Activated T-helper 17 cell treated with anti-CD3 and anti-CD28 coated beads, Interleukin-2, amount 50 U/mL, for 72 hours (primary cell): ENCODE measurements at places on chromosomes 6 and 20.

- no peak for ATAC-seq
These were observed 30.8 kb upstream of the FILIP1 start for GRCh38 chr6:75524322-75524972.

DNA sequence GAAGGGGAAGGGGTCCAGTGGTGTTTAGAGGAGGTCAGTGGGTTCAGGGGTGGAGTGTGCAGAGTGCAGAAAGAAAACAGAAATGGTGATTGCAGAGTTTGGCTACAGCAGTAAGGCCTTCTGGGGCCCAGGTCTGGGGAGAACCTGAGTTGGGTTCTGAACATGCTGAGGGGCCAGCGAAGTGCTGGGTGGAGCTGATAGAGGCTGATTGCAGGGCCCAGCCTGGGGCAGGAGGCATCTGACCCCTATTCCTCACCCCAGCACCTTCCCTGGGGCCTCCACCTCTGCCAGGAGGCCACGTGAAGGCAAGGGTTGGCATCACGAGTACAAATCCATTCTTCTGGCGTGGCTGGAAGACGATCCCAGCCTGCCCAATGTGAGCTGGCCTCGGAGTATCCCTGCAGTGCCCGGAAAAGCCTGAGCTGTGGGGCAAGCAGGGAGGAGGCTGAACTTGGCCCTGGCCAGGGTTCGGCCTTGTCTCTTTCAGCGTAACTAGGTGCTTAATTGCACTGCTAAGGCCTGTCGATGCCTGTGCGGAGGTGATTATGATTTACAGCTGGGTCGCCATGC, 35.3 kb downstream of the VSTM2L start:
- ATAC-seq = no peak

DNA sequence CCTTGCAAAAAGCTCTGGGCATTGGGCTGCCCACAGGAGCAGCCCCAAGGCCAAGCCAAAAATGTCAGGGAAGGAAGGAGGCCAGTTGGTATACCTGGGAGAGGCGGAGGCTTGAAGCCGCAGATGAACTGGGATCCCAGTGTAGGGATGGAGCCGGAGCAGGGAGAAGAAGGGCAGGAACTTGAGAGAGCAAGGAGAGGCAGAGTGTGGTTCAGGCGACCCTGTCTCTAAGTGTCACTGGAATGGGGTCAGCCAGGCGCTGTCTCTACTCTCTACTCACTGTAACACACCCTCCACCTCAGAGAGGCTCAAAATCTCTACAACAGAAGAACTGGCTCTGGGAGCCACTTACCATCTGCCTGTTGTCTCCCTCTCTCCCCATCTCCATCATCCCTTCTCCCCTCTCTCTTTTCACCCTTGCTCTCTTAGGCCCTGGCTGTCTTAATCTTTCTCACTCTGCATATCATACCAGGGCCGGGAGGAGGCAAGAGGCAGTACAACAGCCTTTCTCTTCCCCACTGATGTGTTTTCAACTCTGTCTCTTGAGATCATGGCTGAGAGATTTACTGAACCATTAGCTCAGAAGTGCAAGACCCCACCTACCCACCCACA, 93.3 kb downstream of the CRYBG1 start:
- ATAC-seq = no peak

- ATAC-seq = no peak
These were observed at the start of gene CALHM5 for GRCh38 chr6:116511424-116512110. TSS of gene CALHM5 (plus strand) at chr6:116511639. CDS start at chr6:116511697, 58 bp downstream.

DNA sequence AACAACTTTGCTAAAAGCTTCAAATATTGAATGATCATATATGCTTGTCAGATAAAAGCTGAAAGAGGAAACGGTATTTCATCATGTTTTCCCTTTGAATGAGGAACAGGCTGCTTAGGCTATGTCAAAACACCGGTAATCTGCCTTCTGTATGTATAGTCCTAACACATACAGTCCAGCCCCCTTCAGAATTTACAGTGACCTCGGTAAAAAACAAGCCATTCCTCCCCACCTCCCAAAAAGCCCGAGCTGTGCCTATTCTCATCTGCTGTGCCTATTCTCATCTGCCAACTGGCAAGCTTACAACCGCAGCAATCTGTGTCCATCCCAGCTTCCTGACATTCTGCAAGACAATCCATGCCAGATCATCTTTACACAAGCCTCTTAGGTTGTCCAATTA, 26.8 kb upstream of the UBE2J1 start:
- no peak for ATAC-seq

DNA sequence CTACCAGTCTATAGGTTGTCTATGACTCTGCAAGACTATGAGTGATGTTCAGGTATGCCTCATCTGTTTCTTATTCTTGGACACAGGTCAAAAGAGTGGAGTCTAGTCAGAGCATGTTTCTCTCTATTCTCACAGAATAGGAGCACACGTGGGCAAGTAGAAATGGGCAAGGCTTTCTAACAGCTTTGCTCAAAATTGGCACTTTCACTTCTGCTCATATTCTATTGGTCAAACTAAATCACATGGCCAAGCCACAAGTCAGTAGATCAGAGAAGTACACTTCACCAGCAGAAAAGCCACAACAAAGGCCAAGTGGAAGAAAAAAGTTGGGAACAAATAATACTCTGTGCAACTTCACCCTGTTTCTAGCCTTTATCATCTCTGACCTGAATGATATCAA, 354.5 kb upstream of the SYNCRIP start:
- ATAC-seq = no peak

GRCh38 chr6:131427434-131428058, 145.5 kb upstream of the ARG1 start:
- no peak for ATAC-seq

DNA sequence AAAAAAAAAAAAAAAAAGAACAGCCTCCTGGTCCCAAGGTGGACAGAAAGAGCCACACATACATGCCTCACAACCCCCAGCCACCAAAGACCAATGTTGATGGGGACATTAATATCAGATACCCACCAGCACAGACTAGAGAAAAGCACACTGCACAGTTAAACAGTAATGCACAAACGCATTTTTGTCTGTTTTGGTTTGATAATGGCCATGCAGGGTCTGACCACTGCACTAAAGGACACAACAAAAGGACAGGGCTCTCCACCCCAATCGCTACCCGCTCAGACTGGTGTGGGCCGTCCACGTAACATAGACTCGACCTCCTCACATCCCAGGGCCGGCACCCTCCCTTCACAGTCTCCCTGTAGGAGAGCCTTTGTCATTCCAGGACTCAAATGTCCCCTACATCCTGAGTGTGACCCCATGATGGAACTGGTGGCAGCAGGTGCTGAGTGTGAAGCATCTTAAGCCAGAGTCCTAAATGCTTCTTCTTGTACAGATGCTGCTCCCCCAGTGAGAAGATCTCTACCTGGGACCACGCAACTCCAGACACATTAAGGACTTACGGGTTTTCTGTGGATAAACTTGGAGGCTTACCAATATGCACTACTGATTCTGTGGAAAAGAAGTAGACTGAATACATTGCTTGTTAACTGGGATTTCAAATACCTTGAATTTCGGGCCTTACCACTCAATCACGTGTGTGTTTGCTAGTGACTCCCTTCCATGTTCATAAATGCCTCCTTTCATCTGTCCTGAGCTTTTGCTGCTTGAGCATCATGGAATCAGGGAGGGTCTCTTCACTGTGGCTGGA, 28.0 kb downstream of the RRBP1 start:
- ATAC-seq = no peak

DNA sequence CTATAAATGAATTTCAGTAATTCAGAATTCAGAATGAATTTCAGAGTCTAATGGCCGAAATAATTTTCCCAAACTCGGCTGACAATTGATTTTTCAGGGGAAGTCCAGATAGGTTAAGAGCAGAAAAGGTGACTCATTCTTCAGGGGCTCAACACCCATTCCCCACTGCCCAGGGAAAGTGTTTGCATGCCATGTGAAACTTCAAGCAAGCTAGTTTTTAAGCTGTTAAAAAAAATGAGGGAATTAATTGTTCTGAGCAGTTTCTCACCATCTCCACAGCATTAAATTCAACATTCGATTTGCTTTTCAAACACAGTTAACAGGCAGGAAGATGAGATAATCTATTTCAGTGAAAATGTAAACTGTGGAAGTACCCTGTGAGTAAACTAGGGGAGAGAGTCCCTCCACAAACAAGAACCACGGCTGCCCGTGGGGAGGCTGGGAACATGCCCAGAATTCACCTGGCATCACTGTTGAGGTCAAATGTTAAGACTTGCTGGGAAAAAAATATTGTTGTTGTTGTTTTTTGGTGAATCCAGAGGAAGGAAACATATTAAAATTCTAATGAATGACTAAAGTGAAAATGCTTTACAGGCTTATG, 650.8 kb upstream of the AGPAT4 start:
- no peak for ATAC-seq

DNA sequence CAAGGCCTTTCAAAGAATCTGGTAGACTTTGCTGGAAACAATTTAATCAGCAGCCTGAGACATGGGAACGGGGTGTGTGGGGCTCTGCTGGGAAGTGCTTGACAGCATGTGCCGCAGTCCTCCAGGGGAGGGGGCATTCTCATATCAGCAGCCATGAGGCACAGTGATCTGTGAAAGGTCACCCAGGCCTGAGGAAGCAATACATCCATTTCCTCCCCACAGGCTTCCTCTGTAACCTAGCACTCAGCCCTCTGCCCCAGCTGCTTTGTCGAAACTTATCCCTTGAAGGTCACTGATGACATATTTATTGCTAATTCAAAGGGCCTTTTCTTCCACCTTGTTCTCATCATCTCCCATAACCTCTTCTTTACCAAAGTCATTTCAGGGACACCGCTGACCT, 103.3 kb downstream of the TNFAIP3 start:
- ATAC-seq = peak; percentile 78

GRCh38 chr6:75830959-75831885, 82.2 kb downstream of the MYO6 start:
- peak; percentile 95 for ATAC-seq

DNA sequence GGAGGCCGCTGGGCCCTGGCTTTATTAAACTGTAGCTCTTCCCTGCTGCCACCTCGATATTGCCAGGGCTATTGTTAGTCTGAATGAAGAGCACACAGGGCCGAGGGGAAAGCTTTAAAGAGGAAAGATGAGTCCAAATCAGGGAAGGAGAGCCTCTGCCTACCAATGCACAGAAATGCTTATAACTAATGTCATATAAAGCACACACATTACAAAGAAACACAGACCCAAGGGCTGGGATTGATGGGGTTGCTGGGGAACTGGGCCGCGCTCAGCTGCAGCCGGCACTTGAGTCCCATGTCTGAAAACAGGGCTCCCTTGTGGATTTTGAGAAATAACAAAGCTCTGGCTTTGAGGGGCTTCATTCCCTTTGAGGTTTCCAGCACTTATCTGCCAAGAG, 232.6 kb downstream of the CD83 start:
- no peak for ATAC-seq

DNA sequence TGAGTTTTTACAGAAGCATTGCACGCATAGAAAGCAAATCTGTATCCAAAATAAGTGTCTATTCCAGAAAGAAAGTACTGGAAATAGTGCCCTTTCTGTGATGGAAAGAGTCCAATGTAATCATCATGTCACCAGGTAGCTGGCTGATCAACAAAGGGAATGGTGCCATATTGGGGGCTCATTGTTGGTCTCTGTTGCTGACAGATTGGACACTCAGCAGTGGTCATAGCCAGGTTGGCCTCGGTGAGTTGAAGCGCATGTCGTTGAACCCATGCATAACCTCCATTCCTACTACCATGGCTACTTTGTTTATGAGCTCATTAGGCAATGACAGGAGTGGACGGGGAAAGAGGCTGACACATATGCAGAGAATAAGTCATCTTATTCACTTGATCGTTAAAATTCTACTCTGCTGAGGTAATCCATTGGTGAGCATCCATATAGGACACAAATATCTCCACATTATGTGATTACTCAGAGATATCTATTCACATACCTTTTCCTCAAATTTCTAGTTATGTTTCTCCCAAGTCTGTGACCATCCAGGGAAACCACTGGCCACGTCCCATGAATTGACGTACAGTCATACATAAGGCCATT, 560.5 kb downstream of the HAO1 start:
- ATAC-seq = no peak
